ENCODE measurements at places on chromosomes 2 and 18.

- no peak for DNase-seq
Observed at GRCh38 chr2:234960175-234961088, 8.6 kb downstream of the SH3BP4 start.

DNA sequence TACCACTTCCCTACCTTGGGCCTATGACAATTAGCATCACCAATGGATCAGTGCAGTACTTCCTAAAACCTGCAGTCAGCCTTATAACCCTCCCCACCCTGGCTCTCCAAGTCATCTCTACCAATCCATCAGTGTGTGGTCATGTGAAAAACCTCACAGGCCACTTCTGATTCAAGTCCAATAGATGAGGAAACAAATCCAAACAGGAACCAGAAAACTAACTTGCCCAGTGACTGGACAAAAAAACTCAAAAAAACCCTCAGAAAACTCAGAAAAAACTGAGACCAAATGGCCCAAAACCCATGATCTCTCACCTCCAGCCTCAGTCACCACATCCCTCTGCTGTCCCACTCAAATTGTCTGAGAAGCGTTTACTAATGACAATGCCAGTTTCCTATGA, 43.3 kb downstream of the TGFA start:
- DNase-seq: no peak

DNA sequence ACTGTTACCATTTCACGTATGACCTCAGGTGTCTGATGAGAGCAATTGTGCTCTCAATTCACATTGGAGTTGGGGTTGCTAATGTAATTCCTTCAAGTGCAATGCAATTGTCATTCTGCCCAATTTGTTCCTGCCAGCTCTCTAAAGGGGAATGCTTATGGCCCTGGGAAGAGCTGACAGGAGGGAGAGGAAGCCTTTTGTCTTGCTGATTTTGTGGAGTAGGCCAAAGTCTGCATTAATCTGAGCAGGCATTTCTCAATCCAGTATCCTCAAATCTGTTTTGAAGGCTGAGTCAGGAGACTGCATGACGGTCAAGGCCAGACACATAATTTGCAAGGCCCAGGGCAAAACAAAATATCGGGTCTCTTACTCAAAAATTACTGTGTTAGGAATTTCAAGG, 326.4 kb upstream of the SPHKAP start:
- no peak for DNase-seq

DNA sequence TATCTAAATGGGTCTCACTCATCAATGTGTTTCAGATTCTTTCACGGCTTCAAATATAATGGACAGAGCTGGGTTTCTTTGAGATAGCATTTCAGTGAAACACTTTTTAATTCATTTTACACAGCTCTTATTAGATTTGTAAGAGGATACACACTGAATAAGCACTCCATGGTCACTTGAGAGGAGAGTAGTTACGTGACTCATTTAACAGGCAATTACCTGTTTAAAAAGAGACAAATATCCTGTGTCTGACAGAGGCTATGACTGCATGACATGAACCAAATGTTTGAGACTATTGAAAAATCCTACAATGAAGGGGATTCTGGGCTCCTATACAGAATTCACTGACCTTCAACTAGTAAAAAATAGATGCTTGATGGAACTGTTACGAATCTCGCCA, 786.9 kb downstream of the EPHA4 start:
- DNase-seq: no peak

GRCh38 chr18:54086046-54086802, 138.2 kb downstream of the MBD2 start:
- no peak for DNase-seq

GRCh38 chr2:236568068-236568921, 1.3 kb upstream of the ACKR3 start:
- no peak for DNase-seq

DNA sequence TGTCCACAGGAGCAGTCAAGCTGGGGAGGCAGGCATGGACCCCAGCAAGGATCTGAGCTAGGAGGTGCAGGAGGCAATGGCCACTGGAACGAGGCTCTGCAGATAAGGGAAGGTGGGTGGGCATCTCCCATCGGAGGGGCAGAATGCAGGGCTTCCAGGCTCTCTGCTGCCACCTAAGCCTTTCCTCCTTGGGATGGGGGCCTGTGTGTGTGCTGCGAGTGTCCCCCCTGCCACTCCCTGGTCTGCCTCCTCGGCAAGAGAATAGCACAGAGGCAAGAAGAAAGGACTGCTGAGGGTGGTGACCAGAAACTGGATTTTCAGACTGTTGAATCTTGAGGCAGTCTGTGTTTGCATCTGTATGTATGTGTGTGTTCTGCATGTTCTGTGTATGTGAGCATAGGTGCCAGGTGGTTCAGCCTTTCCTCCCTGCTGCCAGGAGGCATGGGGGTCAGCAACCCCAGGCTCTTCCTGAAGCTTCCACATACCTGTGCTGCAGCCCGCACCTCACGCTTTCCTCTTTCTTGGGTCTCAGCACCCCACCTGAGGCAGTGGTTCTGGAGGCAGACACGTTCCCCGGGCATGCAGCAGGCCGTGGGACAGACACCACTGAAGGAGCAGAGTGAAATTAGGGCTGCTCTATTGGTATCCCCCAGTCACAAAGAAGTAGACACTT, 86.7 kb downstream of the EPAS1 start:
- DNase-seq: no peak

DNA sequence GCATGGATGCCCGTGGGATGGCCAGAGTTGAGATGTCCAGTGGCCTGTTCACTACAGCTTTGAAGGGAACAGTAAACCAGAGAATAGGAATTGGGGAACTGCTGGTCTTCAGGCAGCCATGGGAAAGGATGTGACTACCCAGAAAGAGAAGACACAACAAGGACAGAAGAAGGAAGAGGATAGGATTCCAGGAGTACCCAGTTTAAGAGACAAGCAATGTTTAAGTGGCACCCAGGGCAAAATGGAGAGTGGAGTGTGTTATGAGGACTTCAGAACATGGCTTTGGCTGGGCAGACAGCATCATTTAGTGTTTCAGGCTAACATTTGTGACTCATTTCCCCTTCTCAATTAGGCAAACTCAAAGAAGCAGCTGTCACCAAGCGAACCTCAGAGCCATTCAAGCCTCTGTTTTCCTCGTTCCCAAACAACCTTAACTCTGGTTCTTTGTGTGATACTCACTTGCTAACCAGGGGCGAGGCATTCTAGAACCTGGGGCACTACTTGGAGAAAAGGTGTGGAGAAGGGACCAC, 4.0 kb upstream of the FAM124B start:
- no peak for DNase-seq

GRCh38 chr2:9008951-9009664, 5.6 kb upstream of the MBOAT2 start:
- no peak for DNase-seq

GRCh38 chr2:241011296-241011600, 12.8 kb downstream of the SNED1 start:
- no peak for DNase-seq

- no peak for DNase-seq
Observed at GRCh38 chr18:35443434-35443833, 54.3 kb downstream of the INO80C start.

DNA sequence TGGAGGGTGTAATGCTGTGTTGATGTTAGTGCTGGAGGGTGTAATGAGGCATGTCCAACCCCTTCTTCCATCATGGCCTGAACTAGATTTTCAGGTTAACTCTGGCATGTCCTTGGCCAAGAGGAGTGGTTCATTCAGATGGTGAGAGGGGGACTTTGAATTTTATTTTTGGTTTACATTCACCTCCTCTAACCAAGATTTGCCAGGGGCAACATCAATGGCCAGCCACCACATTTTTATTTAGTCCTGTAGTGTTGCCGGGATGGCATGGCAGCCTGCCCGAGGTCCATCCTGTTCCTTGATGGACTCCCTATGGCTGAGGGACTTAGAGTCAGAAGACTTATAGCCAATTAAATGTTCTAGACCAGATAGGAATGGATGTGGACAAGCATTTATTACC, 484.6 kb upstream of the HS6ST1 start:
- DNase-seq: no peak

- no peak for DNase-seq
Observed at GRCh38 chr18:987325-988186, 82.9 kb downstream of the ADCYAP1 start.

- DNase-seq: no peak
Observed at GRCh38 chr2:147632198-147632597, 212.6 kb upstream of the ACVR2A start.

- no peak for DNase-seq
Observed at GRCh38 chr18:500632-501405, at the start of gene COLEC12. COLEC12 (minus strand) TSS chr18:500701; CDS start chr18:500514, 187 bp downstream.

DNA sequence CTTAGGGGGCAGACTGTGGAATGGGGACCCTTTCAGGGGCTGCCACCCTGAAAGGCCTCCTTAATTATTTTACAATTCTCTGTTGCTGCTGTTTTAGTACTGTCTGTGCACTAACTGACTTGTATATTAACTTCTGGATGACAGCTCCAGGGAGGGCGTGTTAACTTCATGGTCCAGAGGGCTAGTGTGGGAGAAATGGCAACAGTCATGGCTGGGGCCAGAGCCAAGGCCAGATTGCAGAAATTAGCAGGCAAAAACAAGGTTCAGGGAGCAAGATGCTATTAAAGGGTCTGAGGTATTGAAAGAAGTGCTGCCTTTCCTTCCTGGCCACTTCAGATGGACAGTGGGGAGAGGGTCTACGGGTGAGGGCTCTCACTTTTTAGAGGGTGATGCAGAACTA, 9.1 kb downstream of the WIPF1 start:
- DNase-seq: no peak

DNA sequence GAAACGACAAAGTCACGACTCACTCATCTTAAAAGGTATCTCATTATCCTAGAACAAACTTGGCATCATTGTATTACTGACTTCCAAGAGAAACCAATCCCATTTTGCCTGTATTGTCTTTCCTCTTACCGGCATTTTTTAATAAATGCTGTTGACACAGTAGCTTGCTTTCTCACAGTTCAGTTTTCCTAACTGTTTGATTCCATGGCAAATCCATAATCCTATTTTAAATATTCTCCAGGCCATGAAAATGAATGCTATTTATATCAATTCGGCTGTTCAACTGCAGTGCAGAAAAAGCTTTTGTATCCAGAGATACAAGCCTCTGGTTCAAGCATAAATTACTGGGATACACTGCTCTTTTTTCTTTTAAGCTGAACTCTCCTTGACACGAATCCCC, 1241.9 kb downstream of the DPP10 start:
- DNase-seq: no peak

- no peak for DNase-seq
Observed at GRCh38 chr2:233252227-233252626, 754 bp downstream of the ATG16L1 start.

DNA sequence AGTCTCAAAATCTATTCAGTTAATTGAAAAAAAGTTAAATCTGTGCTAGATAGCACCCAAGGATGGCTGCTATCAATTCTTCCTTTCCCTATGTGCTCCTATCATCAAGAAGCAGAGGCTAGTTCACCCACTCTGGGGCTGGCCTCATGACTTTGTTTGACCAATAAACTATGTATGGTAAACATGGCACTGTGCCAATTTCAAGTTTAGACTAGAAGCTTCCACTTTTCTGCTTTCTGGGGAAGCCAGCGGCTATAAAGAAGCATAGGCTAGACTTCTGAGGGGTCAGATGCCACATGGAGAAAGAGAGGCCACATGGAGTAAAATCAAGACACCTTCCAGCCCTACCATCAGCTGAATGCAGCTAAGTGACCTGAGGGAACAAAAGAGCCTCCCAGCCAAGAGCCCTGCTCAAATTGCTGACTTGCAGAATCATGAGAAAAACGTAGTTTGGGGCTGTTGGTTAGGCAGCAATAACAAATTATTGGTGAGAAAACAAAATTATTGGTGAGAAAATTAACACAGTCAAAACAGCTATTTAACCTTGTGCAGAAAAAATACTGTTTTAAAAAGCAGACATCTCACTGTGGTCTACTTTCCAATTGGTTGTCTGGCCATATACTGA, 86.5 kb upstream of the SLC14A2 start:
- no peak for DNase-seq

GRCh38 chr2:43762286-43762685, 11.6 kb upstream of the DYNC2LI1 start:
- DNase-seq: no peak

DNA sequence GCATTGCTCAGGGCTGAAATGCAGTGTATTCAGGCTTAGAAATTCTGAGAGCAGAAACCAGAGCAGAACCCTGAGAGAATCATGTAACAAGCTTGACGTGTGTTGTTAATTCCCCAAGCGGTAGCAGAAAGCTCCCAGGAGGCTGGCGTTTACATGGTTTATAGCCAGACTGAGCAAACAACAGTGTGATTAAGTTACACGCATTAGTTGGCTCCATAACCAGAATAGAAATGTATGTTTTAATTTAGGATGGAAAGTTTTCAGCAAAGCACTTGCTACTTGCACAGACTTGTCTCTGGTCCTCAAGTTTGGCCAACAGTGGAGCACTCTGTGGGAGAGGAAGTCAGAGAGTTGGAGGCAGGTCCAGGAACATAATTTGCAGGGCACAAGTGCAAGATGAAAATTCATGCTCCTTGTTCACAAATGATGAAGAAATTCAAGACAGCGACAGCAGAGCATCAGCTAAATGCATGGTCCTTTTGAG, 69.3 kb downstream of the MAPK4 start:
- DNase-seq: no peak

GRCh38 chr2:151020411-151020810, 241.3 kb downstream of the RBM43 start:
- no peak for DNase-seq

DNA sequence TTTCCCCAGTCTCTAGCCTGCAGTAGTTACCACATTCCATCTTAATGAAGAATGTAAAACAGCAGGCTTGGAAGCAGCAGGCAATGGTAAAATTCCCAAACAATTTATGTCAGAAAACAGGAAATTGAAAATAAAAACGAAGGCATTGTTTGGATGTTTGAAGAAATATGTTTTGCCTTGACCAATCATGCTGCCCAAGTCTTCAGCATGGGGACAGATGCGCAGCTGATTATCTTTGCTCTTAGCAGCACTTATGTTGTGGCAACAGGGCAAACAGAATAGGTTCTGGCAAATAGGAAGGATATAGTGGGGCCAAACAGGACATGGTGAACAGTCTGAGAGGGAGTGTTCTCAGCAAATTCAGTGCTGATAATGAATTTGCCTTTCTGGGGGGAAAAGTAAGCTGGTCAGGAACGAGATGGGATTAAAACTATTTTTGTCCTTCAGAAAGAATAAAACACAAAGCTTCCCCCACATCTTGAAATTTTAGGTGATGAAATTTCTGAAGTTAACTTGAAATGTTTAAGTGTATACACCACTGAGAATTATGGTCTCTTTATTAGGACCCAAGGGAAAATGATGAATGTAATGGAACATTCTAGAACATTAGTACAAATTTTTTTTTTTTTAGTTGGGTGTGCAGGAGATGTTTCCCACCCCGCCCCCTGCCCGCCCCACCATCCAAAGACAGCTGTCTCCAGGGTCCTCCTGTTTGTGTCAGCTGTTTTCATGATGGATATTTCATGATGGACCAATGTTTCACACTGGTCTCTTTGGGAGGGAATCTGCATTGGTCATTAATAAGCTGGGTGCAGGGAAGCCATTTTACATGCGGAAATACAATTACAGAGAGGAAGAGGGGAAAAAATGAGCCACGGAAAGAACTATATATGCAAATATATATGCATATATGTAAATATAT, 239.5 kb upstream of the REV1 start:
- no peak for DNase-seq

- DNase-seq: no peak
Observed at GRCh38 chr2:233822101-233822771, 32.1 kb downstream of the HJURP start.

- DNase-seq: no peak
Observed at GRCh38 chr2:201707753-201708152, 9.3 kb upstream of the MPP4 start.

Measured in CD8-positive, alpha-beta T cell (primary cell).